Suprapubic skin (tissue), 4 donors: ENCODE measurements at places on chromosomes 2 and 18. TPM values are rescaled to one million over a fixed set of nuclear protein-coding genes. Genes with fewer than 3 reads are reported as not detected.

GRCh38 chr2:180246268-180246667, 239.2 kb upstream of the CWC22 start:
- no peak for DNase-seq

DNA sequence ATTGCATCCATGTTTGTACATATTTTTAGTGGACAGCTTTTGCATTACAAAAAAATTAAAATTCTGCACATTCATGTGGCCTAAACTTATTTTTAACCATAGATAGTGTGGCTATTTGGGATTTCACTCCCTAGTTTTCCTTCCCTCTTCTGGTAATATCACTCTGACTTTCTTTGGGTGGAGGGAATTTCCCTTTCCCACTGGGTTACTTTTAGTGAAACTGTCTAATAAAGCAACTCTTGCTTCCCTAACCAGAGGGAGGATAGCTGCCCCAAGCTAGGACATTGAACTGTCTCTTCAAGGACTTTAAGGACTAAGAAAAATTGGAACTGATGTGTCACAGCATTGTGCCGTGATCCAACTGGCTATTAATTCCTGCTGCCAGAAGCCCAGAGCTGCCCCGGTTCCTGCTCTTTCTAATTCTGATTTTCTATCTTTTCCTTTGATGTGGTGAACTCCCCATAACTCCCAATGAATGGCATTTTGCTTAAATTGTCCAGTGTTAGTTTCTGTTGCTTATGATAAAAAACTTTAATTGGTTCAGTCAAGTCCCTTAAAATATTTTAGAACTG, 20.0 kb upstream of the EFR3B start:
- DNase-seq: no peak

DNA sequence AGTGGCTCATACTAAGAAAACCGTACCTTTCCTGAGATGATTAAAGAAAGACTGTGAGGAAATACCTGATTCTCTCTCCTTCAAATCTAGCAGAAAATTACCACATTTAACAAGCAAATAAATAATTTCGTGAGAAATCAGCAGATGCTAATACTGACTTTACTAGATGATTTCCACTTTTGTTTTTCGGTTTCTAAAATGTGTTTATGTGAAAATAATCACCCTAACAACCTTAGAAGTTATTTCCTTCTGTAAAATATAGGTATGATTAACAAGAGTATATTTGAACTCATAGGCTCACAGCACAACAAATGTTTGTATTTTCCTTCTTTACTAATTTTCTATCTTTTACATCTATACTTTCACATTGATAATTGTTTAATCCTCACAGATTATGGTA, 594.1 kb upstream of the FAM98A start:
- no peak for DNase-seq

DNA sequence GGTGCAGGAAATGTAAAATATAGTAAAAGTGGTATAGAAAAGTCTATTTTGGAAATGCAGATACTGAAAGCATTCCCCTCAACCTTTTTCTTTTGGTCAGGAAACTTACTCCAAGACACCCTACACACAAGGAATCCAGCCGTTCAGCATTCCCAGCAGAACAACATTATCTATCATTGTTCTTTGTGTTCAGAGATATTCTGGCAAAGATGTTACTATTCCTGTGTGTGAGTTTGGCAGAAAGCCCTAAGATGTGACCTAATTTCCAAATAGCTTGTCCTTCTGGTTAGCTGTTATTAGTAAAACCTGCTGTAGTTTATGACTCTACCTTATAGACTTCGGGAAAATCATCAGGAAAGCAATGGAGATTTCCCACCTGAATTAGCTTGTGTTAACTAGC, 78.1 kb upstream of the PELI1 start:
- no peak for DNase-seq

DNA sequence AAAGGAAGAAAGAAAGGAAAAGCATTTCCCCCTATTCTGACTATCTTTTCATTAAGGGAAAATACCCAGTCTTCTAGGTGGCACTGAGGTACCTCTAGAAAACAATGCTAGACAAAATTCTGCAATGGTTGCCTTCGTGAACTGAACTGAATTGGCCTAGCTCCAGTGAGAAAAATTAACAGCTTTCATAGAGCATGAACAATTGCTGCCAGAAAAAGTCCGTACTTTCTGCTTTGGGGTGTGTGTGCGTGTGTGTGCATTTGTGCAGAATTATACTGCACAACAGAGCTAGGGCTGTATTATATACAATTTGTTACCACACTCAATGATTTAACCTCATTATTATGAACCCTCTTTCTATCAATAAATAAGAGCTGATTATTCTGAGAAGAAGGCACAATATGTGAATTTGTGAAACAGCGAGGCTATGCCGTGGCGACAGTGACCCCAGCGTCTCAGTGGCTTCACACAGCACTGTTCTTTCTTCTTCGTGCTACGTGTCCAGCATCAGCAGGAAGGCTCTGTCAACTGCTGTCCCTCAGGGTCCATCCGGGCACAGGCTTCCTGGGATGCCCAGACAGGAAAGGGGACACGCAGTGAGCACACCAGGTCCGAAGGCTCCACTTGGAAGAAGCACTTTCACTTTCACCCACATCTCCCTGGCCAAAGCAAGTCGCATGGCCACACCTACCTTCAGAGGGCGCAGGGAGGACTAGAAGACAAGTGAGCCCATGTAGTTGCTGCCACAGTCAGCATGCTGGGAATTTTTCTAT, 47.5 kb downstream of the PTGR3 start:
- DNase-seq: no peak

GRCh38 chr2:159716857-159717256, 4.6 kb downstream of the MARCHF7 start:
- no peak for DNase-seq

DNA sequence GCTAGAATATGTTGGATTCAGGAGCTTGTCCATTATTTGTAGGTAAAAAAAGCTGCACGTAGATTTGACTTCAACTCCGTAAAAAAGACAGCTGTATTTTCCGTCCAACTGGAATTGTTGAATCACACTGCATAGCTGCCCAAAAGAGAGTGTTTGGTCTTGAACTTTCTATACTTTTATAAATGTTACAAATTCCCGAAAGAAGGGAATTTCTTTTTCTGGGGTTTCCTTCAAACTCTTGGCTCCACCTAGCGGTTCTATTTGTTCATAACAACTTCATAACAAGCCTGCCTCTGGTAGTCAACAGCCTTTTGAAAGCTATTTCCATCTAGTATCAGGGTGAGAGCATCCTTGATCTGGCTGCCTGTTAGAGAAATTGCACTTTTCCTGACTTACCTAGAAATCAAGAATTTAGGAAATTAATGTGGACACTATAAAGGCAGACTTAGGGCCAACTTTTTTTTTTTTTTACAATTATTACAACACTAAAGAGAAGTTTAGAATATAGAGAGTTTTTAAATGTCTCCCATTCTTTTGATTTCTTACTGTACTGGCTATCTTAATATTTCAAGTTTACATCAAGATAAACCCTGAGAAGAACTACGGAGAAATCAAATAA, 48.1 kb downstream of the TMEM185B start:
- no peak for DNase-seq

FKBP7 gene
- total RNA-seq: 3.9 TPM

WNT6 gene
- 1.4 TPM for total RNA-seq

SALL3 gene
- not detected for total RNA-seq

ADGRF3 gene
- not detected for total RNA-seq

CXCR2 gene
- total RNA-seq: 3.5 TPM
